ENCODE measurements at places on chromosomes 5 and 9. TPM values are rescaled to one million over a fixed set of nuclear protein-coding genes. Genes with fewer than 3 reads are reported as not detected.

DMRTA1 gene
- polyA plus RNA-seq = 1.0 TPM

FOXD4L3 gene
- 0.50 TPM for polyA plus RNA-seq

ATP10B gene
- polyA plus RNA-seq = 2.6 TPM

DNA sequence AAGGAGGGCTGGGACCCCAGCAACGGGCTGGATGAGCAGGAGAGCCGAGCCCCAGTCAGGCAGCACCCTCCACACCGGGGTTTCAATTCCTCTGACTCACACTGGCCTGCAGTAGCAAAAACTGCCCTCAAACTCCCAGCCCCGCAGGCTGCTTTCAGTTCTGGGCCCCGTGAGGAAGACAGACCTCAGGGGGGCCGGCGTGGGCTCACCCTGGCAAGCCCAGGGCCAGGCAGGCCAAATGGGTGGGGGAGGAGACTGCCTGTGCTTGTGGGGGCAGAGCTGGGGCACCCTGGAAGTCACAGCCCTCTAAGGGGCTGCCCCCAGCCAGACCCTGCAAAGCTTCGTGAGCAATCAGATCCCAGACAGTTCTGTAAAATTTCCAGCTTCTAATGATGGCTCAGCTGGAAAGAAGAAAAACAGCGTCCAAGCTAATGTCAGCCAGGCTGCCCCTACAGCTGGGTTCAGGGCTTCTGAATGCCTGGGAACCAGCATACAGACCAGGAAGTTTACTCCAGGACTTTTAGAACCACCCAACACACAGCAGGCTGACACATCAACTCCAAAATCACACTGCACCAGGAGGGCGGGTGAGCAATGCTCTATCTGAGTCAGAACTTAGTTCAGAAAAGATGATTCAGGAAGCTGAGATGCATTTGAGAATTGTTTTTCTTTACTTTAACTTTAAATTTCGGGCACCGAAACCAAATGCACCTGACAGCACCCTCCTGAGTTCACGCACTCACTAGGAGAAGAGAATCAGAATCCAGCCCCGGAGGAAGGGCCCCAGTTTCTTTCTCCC lies 34.7 kb downstream of the LPCAT1 start:
- no peak overlapping the region for H3K27ac ChIP-seq
- H3K36me3 ChIP-seq = peaks cover 80% of the 10 kb centered on the region
- H3K4me3 ChIP-seq = no peak overlapping the region

DNA sequence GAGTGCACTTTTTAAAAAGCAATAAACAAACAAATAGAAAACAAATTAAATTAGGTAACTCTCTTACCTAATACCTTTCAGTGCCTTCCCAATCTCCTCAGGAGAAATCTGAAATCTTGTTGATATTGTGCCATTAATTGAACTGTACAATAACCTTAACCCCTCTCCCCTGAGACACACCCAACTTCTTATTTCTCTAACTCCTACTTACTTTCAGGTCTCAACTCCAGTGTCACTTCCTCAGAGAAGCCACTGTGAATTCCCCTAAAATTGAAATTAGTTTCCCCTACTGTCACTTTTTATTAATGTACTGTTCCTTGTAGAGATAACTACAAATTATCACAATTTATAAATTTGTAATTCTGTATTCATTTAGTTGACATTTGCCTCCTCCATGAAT lies 295.3 kb upstream of the TNC start:
- no peaks in the 10 kb centered on the region for H3K4me1 ChIP-seq
- no peak overlapping the region for H3K27ac ChIP-seq
- no peaks in the 10 kb centered on the region for H3K27me3 ChIP-seq
- H3K36me3 ChIP-seq = no peaks in the 10 kb centered on the region
- no peak overlapping the region for H3K4me3 ChIP-seq
- no peak for DNase-seq

GRCh38 chr5:165836046-165836445 lies 2330.6 kb downstream of the MAT2B start:
- no peak overlapping the region for H3K4me3 ChIP-seq
- H3K27me3 ChIP-seq = no peaks in the 10 kb centered on the region
- no peak overlapping the region for H3K27ac ChIP-seq
- no peaks in the 10 kb centered on the region for H3K4me1 ChIP-seq
